ENCODE measurements at places on chromosomes 11 and 22. TPM values are rescaled to one million over a fixed set of nuclear protein-coding genes. Genes with fewer than 3 reads are reported as not detected.

The POLDIP3 gene
- 37.2 TPM for total RNA-seq

The LRRC56 gene
- total RNA-seq, result 0.64 TPM

The TREH gene
- not detected for total RNA-seq

The ZNF214 gene
- 0.30 TPM for total RNA-seq

The TMPRSS5 gene
- 1.1 TPM for total RNA-seq

The SCUBE2 gene
- total RNA-seq, result 2.2 TPM

The SERGEF gene
- total RNA-seq, result 28.3 TPM

The OR2AT4 gene
- total RNA-seq, result not detected

The ANO9 gene
- total RNA-seq, result 0.59 TPM

The PDE2A gene
- 11.4 TPM for total RNA-seq

The ADSL gene
- 147 TPM for total RNA-seq

The SNX32 gene
- not detected for total RNA-seq

The ZNF408 gene
- total RNA-seq, result 7.7 TPM

The C11orf71 gene
- total RNA-seq, result 10.7 TPM

The MAPK11 gene
- total RNA-seq, result 4.8 TPM

The PRG3 gene
- total RNA-seq, result not detected

The DBX1 gene
- not detected for total RNA-seq

The C11orf16 gene
- total RNA-seq, result not detected

The FAM83F gene
- 0.04 TPM for total RNA-seq

The FREY1 gene
- total RNA-seq, result not detected

The UBQLNL gene
- total RNA-seq, result not detected

The APOA5 gene
- not detected for total RNA-seq

The SGSM1 gene
- 0.76 TPM for total RNA-seq

The CALCA gene
- total RNA-seq, result 3.9 TPM

The LTBP3 gene
- 82.3 TPM for total RNA-seq

The DNAJB7 gene
- total RNA-seq, result not detected

The DDTL gene
- total RNA-seq, result 2.4 TPM

The NCAM1 gene
- total RNA-seq, result 3.6 TPM

The NLRP6 gene
- not detected for total RNA-seq

The PTPRCAP gene
- 1.0 TPM for total RNA-seq

The CDON gene
- 1.6 TPM for total RNA-seq

The MRPL11 gene
- total RNA-seq, result 37.0 TPM

The DEPDC5 gene
- total RNA-seq, result 7.6 TPM

The MRGPRF gene
- total RNA-seq, result 2.7 TPM

The TRIM44 gene
- total RNA-seq, result 34.0 TPM

The KCNE3 gene
- total RNA-seq, result 3.3 TPM

The RIBC2 gene
- total RNA-seq, result not detected
